AML-193 (cell line): ENCODE measurements at places on chromosomes 13 and 19.

GRCh38 chr19:50983625-50984292 is at the start of gene KLK7:
TSS of gene KLK7 (minus strand) at chr19:50983917. CDS start at chr19:50982399, 1,518 bp downstream.
- no peak for DNase-seq

DNA sequence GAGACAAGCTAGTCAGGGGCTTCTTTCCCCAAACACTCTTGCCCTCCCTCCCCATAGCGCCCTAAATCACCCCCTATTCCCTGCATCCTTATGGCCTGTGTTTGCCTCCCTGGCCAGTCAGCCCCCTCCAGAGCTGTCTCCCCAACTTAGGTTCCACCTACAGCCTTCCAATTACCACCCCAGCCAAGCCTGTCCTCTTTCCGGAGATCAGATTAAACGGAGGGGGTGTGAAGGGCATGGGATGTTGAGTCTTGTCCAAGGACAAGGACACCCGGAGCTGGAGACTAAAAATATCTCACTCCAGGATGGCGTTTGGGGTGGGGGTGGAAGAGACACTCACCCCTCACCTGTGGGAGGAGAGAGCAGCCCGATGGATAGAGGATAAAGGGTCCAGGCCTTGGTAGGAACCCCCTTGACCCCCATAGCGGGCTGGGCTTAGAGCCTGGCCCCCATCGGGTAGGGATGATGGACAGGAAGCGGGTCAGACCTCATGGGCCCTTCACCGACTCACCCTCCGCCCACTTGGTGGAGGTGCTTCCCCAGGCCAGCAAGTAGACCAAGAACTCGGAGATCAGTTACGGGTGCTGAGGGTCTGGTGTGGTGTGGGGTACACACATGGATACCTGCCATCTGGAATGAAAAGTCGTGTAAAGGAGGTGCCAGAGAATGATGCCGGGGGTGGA is 6.0 kb downstream of the ZNF865 start:
- no peak for DNase-seq

DNA sequence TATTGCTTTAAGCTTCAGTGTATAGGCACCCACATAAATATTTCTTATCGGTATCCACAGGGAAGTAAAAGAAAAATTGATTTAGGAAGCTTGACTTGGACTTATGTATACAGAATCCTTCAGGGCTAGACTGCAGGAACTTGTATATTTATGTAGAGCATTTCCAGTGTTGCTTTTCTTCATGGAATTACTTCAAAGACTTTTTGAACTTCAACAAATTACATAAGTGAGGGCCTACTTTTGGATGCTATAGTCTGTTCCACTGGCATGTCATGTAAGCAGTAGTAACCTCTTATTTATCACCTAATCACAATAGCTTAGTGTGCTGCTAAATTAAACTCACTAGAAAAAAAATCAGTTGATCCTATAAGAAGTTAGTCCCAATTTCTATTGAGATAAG is 557.9 kb upstream of the SLITRK6 start:
- no peak for DNase-seq

- DNase-seq, result no peak
These were observed 9.1 kb upstream of the ERVK3-1 start for GRCh38 chr19:58296104-58296503.

- DNase-seq, result no peak
These were observed 8.9 kb upstream of the WBP4 start for GRCh38 chr13:41052441-41052840.

GRCh38 chr13:93118081-93118615 is 108.5 kb upstream of the GPC6 start:
- no peak for DNase-seq

- no peak for DNase-seq
These were observed 310.0 kb downstream of the TEX29 start for GRCh38 chr13:111630406-111630805.

DNA sequence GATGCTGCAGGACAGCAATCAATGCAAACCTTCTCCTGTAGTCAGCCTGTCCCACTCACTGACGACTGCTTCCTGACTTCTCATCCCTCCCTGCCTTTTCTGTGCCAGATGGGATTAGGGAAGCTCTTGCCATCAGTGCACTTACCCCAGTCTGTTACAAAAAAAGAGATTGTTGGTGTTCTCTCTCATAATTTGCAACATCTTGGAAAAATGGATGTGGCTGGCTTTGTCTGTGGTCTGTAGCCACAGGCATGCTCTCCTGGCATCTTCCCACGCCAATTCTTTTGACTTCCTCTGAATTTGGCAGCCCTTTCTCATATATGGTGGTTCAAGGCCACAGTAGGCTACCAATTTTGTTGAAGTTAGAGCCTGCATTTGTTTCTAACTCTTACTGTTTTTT is 11.6 kb upstream of the HTR2A start:
- DNase-seq, result no peak

DNA sequence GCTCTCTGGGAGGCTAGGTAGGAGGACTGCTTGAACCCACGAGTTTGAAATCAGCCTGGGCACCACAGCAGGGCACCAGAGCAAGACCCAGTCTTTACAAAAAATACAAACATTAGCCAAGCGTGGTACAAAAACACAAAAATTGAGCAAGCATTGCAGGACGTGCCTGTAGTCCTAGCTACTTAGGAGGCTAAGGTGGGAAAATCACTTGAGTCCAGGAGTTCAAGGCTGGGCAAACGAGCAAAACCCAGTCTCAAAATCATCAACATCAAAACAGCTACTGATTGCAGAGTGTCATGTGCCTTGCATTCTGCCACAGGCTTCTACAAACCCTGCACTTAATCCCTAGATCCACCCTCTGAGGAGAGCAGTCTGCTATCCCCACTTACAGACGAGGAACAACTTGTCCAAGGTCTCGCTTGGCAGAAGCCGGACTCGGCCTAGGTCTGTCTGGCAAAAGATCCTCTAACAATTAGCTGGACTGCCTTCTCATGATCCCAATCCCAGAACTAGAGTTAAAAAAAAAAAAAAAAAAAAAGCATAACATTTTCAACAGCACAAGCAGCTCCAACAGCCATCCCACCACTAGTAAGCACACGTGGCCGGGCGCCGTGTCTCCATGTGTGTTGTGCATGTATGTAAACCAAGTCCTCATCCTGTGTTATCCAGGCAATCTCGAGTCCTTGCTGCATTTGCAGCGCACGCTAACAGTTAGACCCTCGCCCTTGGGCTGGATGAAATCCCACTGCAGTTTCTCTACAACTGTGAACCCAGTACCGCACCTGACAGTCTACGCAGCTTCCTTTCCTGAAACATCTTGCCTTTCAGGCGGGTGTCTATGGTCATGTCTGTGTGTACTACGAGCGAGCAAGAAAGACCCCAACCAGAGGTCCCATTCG is 2.0 kb downstream of the PPP6R1 start:
- no peak for DNase-seq

- no peak for DNase-seq
These were observed 80.7 kb downstream of the RNASEH2B start for GRCh38 chr13:50990065-50990817.

DNA sequence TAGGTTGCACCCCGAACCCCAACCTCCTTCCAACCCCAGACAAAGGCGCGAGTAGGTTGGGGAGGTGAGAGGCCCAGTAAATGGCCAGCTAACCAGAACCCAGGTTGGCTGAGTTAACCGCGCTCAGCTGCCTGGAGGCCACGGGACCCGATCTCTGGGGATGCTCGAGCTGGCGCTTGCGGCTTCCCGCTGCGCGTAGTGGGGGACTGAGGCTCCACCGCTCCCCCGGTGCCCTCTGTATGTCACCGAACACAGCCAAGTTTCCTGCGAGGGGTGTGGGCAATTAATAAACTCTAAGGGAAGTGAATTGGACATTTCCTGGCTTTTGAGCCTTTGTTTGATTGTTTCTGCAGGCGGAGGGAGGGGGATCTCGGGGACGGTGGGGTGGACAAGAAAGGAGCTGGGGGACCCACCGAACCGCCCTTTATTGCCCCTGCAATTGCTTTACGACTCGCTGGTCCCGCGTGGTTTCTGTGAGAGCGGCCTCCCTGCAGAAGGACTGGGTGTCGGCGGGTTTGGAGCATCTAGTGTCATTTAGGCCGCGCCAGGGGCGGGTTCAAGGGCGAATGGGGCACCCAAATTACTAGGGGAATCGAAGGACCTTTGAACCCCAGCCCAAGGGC is 3.5 kb upstream of the ZIC5 start:
- no peak for DNase-seq

- DNase-seq, result peak; percentile 27
These were observed 6.3 kb downstream of the IFI30 start for GRCh38 chr19:18179957-18180356.
